ENCODE measurements at places on chromosomes 6 and 20. TPM values are rescaled to one million over a fixed set of nuclear protein-coding genes. Genes with fewer than 3 reads are reported as not detected.

DNA sequence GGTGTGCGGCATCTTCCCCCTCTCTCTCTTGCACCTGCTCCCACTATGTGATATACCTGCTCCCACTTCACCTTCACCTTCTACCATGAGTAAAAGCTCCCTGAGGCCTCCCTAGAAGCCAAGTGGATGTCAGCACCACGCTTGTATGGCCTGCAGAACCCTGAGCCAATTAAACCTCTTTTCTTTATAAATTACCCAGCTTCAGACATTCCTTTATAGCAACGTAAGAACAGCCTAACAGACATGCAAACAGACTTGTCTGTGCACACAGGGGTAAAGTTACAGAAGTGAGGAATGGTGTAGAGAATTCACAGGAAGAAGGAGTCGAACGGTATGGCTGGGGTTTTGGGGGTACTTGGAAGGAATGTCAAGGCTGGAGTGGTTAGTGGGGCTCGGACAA is 14.8 kb upstream of the TGM2 start:
- DNase-seq, result no peak
- peak overlapping the region; percentile 57 for H3K27ac ChIP-seq
- peaks cover 31% of the 10 kb centered on the region for H3K4me1 ChIP-seq
- no peak overlapping the region for H3K4me3 ChIP-seq
- no peaks in the 10 kb centered on the region for H3K27me3 ChIP-seq

Gene ZNF322
- 32.0 TPM for total RNA-seq

Gene WFDC12
- total RNA-seq, result not detected

Gene BTNL2
- not detected for total RNA-seq

Gene DBNDD2
- total RNA-seq, result 47.0 TPM

DNA sequence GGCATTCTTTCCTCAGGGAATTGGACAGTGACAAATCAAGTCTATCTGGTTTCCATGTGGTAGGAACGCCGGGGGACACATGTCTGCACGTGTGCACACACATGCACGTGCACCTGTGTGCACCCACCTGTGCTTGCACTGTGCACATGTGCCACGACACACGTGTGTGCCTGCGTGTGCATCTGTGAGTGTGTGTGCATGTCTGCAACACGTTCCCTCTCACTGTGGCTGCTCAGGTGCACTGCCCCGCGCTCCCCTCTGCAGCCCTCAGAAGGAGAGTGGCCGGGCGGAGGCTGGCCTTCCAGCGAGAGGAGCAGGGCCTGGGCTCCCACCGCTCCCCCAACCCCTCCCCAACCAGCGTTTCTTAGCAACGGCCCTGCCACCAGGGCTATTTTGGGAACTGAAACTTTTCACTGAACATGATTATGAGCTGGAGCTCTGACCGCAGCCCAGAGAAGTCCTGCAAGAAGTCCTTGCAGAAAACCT is 147.8 kb downstream of the PHACTR3 start:
- H3K27me3 ChIP-seq, result peaks cover 46% of the 10 kb centered on the region
- H3K27ac ChIP-seq, result no peak overlapping the region
- no peak overlapping the region for H3K4me3 ChIP-seq
- H3K4me1 ChIP-seq, result peaks cover 3% of the 10 kb centered on the region

- no peak overlapping the region for H3K27ac ChIP-seq
- no peak for DNase-seq
- no peaks in the 10 kb centered on the region for H3K4me1 ChIP-seq
- H3K27me3 ChIP-seq, result peaks cover 6% of the 10 kb centered on the region
Observed at GRCh38 chr6:129454488-129454887, 255.5 kb downstream of the ARHGAP18 start.

Gene GPSM3
- 5.6 TPM for total RNA-seq

Gene IL20RA
- 0.22 TPM for total RNA-seq

GRCh38 chr6:167122041-167122826 is 662 bp upstream of the CCR6 start:
- no peak overlapping the region for H3K27ac ChIP-seq
- peaks cover 23% of the 10 kb centered on the region for H3K27me3 ChIP-seq
- H3K36me3 ChIP-seq, result no peaks in the 10 kb centered on the region
- H3K4me1 ChIP-seq, result no peaks in the 10 kb centered on the region

DNA sequence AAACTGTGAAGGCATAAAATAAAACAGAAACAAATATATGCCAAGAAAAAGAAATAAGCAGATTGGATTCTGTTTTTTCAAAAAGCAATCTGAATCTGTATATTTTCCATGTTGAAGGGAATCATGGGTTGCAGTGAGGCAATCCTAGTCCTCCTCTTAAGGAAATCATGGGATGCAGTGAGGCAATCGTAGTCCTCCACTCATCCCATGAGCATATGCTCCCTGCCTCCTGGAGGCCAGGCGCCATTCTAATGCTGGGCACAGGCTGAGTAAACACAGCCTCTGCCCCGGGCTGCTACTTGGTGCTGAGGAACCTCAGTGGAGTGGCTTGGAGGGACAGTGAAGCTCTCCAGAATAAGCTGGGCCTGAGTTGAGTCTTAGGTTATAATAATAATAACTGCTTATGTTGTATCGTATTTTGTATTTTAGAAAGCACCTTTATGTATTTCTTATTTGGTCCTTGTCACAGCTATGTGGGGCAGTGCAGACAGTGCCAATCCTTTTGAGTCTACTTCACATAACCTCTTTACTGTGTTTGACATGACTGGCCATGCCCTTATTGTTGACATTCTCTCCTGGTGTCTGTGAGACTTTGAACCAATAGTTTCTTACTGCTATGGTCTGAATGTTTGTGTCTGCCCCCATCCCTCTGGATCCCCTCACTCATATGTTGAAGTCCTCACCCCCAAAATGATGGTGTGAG is 56.6 kb upstream of the CITED2 start:
- no peaks in the 10 kb centered on the region for H3K27me3 ChIP-seq
- no peak overlapping the region for H3K4me3 ChIP-seq
- H3K4me1 ChIP-seq, result no peaks in the 10 kb centered on the region
- no peak for DNase-seq
- no peak overlapping the region for H3K27ac ChIP-seq
- H3K36me3 ChIP-seq, result no peaks in the 10 kb centered on the region

DNA sequence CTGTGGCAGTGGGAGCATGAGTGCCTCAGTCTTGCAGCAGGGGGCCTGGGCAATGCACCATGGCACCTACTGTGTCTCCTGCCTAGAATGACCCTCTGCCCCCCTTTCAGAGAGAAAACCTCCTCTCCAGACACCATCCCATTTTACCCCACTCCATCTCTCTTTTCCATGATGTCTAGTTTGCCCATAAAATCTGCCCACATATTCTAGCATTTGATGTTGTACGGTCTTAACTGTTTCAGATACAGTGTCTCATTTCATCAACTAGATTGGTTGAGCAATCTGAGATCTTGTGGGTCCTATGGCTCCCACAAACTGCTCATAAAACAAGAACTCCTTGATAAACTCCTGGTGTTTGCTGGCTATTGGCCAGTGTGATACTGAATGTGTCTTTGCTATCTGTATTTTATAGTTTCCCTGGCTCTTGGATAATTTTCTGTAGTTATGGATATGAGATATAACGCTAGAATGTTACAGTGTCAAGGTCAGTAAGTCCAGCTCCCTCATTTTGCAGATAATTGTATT is 8.1 kb downstream of the PNPLA1 start:
- H3K4me1 ChIP-seq, result no peaks in the 10 kb centered on the region
- H3K27ac ChIP-seq, result no peak overlapping the region
- H3K4me3 ChIP-seq, result no peak overlapping the region
- DNase-seq, result no peak
- peaks cover 66% of the 10 kb centered on the region for H3K27me3 ChIP-seq
- peaks cover 1% of the 10 kb centered on the region for H3K36me3 ChIP-seq

DNA sequence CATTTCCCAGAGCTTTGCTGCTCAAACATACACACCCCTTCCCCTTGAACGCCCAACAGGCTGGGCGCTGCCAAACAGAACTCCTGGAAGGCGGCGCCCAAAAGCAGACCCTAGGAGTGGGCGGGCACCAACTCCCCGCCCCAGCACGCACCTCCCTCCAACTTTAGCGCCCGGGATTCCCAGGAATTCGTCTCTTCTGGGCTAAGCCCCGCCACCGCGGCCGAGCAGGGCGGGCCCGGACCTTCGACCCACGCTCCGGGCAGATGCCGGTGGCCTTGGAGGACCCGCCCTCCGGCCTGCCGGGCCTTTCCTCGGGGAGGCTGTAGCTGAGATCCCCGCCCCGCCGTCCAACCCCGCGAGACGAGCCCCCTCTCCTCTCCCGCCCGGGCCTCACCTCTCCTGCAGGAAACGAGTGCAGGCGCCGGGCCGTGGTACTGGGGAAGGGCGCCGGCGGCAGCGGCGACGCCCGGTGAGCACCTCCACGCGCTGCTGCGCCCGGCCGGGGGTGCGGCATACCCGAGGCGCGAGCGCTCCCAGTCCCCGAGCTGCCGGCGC is 659 bp downstream of the MCUR1 start:
- H3K4me1 ChIP-seq, result peaks cover 40% of the 10 kb centered on the region
- peak overlapping the region; percentile 93 for H3K27ac ChIP-seq
- peak; percentile 94 for DNase-seq
- peak overlapping the region; percentile 95 for H3K4me3 ChIP-seq
- no peaks in the 10 kb centered on the region for H3K27me3 ChIP-seq
- H3K36me3 ChIP-seq, result peaks cover 1% of the 10 kb centered on the region

GRCh38 chr6:14880052-14880451 is 365.8 kb upstream of the JARID2 start:
- no peak overlapping the region for H3K27ac ChIP-seq
- H3K36me3 ChIP-seq, result no peaks in the 10 kb centered on the region
- H3K4me1 ChIP-seq, result peaks cover 48% of the 10 kb centered on the region

All from chondrocyte (in vitro differentiated cells).